ENCODE measurements at places on chromosomes 5 and 9. TPM values are rescaled to one million over a fixed set of nuclear protein-coding genes. Genes with fewer than 3 reads are reported as not detected.

The PKD2L2 gene
- 0.07 TPM for total RNA-seq

The CDC26 gene
- total RNA-seq, result 59.3 TPM

The TRPM6 gene
- 1.9 TPM for total RNA-seq

The SOHLH1 gene
- total RNA-seq, result not detected

The PCDHGB6 gene
- total RNA-seq, result 0.13 TPM

The C7 gene
- not detected for total RNA-seq

The ZNF366 gene
- total RNA-seq, result not detected

The PLAC8L1 gene
- total RNA-seq, result not detected

The AQP7 gene
- 0.27 TPM for total RNA-seq

The PCSK5 gene
- total RNA-seq, result 1.3 TPM

The NUDT12 gene
- 1.9 TPM for total RNA-seq

The LHX6 gene
- 2.1 TPM for total RNA-seq
